ENCODE measurements at places on chromosomes 12 and 14. TPM values are rescaled to one million over a fixed set of nuclear protein-coding genes. Genes with fewer than 3 reads are reported as not detected.

DNA sequence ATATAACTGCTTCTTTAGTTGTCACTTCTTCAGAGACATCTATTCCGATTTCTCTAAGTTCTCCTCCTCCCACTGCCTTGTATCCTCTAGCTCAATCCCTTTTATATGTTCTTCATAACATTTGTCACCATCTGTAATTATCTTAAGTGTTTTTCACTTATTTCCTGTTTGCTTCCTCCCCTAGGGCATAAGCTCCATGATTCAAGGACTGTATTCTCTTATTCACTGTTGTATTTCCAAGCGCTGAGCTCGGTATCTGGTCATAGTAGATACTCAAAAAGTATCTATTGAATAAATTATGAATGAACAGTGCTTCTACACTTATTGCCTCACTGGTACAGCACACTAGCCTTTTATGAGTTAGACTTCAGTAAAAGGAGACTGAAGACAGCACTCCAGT lies 109.0 kb upstream of the TMPO start:
- DNase-seq: no peak

DNA sequence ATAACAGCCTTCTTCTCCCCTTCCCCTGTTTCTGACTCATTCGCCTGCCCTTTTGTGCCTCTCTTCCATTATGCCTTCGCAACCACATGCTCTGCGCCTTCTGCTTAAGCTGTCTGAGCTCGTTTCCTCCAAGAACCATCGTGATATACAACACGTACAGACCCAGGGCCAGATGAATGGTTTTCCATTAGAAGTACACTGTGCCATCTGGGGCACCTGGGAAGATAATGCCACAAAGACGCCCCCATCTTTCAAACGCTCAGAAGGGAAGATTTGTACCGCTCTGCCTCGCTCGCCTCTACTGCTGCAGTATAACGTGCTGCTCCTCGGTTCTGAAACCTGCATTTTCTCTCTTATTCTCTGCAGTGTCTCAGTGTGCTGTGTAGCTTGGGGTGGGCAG lies 470.9 kb upstream of the STXBP6 start:
- DNase-seq: no peak

DNA sequence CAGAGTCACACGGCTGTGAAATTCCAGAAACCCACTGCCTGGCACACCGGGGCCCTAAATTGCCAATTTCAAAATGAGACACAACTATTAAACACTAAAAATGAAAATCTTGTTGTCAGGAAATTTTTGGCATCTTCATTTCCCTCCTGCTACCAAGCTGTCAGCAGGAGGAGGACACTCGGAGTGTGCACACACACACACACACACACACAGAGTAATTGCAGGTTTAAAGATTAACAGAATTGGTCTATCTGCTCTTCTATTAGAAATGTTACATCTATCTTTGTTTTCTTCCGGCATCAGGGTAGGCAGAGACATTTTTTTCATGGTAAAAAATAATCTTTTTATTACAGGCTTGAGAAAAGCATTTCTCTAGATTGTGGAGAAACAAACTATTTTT lies 314.2 kb downstream of the EGLN3 start:
- no peak for DNase-seq

DNA sequence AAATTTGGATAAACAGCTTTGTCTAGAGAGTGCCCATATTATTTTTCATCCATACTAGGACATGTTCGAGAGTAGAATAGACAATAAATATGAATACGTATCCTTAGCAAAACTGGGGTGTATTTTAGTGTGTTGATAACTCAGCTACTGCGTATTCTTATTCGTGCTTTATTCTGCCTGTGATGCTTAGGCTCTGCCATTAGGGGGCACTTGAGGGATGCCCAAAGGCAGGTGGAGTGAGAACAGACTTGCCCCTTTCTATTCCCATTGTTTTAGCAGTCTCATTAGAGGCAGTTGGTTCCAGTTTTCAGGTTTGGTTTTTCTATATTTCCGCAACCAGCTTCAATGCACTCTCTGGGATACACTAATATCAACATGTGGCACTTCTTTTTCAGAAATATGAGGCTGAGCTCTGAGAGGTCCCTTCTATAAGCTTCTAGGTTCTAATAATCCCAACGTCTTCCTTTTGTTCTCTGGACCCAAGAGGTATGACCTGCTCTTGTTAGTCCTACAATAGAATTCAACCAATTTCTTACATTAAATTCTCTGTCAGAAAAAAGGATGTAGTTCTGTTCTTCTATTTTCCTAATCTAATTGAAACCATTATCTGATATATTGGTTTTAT lies 985.7 kb upstream of the FBXO33 start:
- no peak for DNase-seq

DNA sequence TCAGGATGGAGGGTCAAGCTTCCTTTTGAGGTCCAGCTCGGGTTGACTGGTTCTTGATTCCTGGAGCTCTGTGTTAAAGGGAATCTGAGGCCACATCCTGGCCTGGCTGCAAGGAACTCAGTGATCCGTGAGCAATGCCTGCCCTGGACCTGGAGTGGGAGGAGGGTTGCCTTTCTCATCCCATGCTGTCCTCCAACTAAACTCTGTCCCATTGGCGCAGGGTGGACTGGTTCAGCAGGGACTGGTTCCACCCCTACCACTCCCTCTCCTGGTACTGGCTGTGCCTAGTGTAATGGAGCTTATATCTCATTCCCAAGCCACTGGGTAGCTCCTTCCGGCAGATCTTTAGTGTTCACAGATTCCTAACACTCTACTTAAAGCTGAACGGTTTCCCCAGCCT lies 3.9 kb upstream of the CMKLR1 start:
- no peak for DNase-seq

- peak; percentile 62 for DNase-seq
Observed at GRCh38 chr14:63164108-63164683, 40.0 kb upstream of the RHOJ start.

DNA sequence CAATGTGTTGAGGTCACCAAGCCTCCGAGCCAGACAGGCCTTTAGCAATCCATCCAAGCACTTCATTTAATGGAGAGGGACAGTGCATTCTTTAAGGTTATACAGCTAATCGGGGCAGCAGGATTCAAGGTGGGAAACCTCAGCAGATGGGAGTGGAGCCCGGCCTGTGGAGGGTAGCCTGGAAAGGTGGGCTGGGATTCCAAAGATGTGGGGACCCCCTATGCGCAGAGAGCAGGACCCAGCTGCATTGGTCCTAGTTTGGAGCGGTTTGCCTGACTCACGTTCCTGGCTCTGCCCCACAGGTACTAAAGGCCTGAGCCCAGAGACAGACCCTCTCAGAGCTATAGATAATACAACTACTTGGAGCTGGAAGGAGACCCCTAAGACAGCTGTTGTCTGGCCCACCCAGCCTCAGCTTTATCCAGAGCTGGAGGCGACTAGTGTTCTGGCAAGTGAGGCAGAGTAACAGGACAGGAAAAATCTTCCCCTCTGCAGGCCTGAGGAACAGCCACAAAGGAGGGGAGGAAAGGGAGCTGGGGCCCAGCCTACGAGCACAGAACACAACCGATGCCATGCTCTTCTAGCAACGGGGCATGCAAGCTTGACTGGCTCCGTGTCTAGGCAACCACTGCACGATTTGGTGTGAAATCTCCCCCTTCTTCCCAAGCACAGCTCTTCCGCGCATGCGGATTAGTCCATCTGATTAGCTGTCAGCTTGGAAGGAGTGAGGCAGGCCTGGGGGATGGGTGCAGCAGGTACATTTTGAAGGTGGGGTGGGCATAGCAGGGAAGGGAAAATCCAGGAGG lies 1.1 kb upstream of the MYH7 start:
- no peak for DNase-seq

DNA sequence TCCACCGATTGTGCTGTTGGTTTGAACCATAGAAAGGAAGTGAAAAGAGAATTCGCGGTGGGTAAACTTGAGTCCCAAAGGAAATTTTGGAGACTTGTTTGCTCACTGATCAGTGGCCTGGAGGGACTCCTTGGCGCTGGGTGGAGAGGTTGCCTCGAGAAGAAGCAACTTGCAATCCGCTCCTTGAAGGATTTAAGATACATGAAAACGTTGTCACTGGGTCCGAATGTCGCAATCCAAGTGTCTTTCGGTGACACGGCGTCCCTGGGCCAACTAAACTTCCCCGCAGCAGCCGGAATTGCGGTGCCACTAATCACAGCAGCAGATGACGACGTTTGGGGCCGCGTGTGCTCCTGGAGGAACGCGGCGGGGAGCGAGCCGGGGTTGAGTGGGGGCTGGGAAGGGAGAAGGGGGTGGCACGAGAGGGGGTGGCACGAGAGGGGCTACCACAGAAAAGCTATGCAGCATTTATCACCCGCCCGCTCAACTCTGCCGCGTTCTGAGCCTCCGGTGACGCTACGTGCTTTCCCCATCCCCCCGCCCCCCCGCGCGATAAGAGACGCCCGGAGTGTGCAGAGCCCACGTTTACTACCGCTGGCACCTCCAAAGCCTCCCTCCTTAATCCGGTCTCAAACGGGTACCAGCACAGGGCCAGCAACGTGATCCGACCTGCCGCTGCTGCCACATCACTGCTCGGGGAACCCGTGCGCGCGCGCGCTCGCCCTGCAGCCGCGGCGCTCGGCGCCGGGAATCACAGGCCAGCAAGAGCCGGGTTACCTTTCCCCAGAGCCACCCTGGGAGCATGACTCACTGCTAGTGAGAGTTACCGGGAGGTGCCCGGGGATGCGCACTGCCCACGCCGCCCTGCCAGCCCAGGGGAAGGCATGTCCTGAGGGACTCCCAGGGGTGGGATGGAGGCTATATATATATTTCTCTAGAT lies 833 bp upstream of the BHLHE41 start:
- peak; percentile 63 for DNase-seq

DNA sequence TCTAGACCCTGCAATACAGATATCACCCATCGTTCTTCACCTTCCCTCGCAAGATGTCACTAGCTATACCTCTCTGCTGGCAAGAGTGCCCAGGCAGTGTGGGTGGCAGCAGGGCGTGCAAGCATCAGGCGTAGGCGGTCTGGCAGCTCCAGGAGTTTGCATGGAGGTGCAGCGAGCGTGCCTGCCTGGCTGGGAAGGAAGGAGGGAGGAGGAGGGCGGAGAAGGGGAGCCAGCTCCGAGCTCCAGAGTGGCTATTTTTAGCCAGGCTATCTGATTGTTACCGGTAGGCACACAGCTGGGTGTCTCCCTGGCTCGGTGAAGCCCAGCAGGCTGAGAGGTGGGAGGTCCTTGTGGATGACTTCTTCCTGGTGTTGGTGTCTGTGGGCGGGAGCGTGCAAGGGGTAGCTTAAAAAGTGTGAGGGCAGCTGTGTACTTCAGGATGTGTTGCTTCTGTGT lies 6.2 kb downstream of the FOXJ2 start:
- peak; percentile 65 for DNase-seq

DNA sequence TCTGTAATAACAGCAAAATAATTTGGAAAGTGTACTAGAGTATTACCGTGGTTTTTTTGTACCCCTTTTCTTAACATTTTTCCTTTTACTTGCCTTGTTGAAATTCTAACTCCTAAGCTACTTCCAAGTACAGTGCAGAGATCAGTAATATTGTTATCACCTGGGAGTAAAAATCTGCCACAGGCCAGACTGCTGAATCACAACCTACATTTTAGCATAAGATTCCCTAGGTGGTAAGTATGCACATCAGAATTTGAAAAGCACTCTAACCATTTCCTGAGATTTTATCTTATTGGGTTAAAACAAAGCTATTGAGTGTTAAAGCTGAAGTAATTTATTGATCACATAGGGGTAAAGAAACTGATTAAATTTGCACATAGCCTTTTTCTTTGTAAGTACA lies 55.2 kb upstream of the KCNH3 start:
- DNase-seq: no peak

- no peak for DNase-seq
Observed at GRCh38 chr12:4190366-4191063, 83.0 kb upstream of the CCND2 start.

DNA sequence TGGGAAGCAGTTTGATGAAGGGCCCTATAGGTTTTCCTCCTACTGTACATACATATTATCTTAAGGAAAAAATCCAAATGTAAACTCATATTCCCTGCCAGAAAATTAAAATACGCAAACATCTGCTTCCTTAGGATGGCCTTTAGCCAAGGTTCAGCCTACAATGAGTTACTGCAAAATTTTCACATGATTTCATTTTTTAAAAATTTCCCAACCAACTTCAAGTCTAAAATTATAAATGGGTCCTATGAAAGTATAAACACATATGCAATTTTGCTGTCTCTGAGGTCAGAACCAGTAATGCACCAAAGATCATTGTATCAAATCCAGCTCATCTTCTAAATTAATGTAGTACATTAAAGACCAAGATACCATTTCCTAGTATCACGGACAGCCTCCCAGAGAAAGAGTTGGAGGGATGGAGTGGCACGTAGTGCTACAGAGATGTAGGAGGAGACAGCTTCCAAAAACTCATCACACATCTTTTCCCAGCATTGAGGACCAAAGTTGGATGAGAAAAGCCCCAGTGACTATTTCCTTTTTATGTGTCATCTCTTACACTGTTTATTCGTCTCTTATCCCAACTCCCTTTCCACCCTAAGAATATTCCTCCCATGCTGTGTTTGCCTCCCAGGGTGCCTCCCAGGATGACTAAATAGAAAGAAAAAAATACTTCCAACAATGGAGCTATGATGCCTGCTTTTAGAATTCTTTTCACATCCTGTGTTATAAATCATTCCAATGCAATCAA lies 92.3 kb upstream of the SLCO1C1 start:
- peak; percentile 77 for DNase-seq

DNA sequence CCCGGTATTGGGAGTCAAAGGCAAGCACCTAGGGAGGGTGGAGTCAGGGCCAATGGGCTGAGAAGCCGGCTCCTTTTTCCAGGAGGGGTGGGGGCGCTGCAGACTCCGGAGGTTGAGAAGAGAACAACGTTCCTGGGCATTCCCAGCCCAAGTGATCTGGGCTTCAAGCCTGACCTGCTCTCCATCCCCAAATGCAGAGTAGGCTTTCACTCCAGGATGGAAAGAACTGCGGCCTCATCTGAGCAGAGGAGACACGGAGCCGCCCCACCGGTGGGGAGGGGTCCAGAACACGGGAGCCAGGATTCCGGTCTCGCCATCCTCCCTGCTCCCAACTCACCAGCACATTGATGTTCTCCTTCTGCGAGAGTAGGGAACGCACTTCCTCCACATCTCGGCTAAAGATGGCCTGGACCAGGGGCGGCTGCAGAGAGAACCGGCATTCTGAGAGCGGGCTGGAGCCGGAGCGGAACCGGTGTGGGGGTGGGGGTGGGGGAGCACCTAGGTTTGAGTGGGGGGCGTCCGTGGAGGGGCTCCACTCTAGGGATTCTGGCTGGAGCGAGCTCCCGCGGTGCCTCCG lies 605 bp downstream of the ANKRD52 start:
- DNase-seq: peak; percentile 21

GRCh38 chr14:98704441-98704840 lies 567.6 kb downstream of the BCL11B start:
- DNase-seq: no peak

GRCh38 chr12:128727461-128727860 lies 96.3 kb downstream of the SLC15A4 start:
- DNase-seq: no peak

USP44 gene
- 1.8 TPM for total RNA-seq

HOXC13 gene
- not detected for total RNA-seq

TEX52 gene
- not detected for total RNA-seq

SLC15A5 gene
- total RNA-seq: not detected

IAPP gene
- total RNA-seq: not detected

PLCZ1 gene
- 0.18 TPM for total RNA-seq

PELI2 gene
- 14.0 TPM for total RNA-seq

IL22 gene
- total RNA-seq: not detected

All from fibroblast of the aortic adventitia (primary cell).